CD4-positive, alpha-beta T cell treated with Interleukin-4 for 1 hour (primary cell): ENCODE measurements at places on chromosomes 7 and 10.
A peak's percentile ranks its signal among the peaks of the same experiment; 100 is the strongest.

GRCh38 chr10:110758898-110759297 is 112.8 kb upstream of the PDCD4 start:
- DNase-seq = no peak

GRCh38 chr10:46005383-46005782 is 25.0 kb downstream of the NCOA4 start:
- no peak for DNase-seq

DNA sequence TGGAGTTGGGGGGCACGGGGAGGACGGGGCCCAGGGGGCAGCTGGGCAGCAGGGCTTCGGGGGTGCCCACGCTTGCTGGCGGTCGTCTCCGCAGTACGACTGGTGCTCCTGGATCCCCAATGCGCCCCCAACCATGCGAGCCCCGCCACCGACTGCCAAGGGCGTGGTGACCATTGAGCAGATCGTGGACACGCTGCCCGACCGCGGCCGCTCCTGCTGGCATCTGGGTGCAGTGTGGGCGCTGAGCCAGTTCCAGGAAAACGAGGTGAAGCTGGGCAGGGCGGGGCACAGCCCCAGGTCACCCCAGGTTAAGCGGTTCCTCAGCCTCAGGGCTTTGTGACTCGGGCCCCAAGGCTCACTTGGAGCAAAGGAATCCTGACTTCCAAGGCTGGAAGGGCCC is 70.0 kb downstream of the ALOX5 start:
- DNase-seq = no peak

DNA sequence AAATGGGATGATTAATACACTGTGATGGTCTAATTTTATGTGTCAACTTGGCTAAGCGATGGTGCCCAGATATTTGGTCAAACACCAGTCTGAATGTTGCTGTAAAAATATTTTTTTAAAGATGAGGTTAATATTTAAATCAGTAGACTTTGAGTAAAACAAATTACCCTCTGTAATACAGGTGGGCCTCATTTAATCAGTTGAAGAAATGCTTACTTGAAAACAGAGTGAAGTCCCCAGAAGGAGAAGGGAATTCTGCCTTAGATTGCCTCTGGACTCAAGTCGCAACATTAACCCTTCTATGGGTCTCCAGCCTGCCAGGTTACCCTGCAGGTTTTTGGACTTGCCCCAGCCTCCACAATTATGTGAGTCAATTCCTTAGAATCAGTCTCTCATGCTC is 49.8 kb upstream of the AGK start:
- DNase-seq = no peak

DNA sequence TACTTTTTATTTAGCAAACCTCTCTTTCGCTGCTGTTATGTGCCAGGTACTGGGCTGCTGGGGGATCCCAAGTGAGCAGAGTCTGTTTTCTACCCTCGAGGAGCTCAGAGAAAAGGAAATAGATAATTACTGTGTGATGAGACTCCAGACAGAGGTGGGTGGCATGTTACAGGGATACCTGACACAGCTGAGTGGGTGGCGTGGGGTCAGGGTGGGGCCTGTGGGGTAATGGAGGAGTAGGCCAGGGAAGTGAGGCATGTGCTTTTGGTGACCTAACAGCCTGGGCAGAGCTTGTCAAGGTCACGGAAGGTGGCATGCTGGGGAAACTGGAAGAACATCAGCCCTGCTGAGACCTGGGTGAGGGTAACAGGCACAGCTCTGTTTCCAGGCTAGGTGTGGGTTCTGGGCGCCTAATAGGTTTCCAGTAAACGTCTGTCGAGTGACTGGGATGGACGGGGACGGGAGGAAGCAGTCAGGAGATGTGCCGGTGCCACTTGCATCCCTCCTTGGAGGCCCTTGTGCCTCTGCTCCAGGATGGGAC is 36.5 kb upstream of the MMD2 start:
- DNase-seq = no peak

DNA sequence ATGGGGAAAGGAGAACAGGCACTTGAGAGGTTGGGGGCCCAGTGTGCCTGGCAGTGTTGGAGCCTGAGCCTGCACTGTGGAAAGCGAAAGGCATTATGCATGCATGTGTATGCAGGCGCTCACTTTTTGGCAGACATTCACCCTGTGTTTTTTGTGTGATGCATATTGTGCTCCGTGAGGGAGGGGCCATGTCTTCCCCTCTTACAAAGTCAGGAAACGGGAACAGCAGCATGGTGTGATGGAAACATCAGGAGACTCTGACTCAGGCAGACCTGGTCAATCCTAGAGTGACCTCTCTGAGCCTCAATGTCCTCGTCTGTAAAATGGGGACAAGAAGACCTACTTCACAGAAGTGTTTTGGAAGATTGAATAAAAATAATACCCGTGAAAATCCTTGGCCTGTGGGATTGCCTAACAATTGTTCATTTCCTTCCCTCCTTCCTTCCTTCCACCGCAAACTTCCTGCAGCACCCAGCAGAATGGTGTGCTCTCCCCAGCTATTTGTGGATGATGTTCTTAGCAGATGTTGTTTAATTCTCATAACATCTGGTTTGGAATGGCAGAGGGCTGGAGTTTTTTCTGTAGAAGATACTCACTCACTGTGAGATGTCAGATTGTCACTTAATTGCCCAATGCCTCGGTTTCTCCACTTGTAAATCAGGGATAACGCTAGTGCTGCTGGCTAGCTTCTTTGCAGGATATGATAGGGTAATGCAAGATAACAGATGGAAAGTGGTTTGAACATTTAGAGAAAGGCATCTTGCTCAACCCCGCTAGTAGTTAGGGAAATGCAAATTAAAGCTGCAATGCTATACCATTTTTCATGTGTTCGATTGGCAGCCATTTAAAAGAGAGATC is 39.8 kb downstream of the CDH23 start:
- no peak for DNase-seq

DNA sequence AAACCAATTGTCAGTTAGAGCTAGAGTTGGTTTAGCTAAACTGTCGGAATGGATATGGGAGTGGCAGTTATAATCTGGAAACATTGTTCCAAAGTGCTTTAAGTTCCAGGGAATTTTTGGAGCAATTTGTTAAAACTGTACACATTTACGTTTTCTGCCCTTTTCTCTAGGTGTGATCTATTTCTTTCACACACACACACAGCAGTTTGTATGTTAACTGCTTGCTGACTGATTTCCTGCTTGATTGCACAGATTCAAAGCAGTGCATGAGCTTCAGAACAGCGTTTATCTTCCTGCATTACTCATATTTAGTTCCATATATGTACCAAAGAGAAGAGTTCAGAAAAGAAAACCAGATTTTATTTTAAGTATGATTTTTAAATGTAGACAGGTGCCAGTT is 57.9 kb downstream of the MGMT start:
- no peak for DNase-seq

- no peak for DNase-seq
These were observed 78.9 kb downstream of the FOXL3 start for GRCh38 chr7:368651-369475.

DNA sequence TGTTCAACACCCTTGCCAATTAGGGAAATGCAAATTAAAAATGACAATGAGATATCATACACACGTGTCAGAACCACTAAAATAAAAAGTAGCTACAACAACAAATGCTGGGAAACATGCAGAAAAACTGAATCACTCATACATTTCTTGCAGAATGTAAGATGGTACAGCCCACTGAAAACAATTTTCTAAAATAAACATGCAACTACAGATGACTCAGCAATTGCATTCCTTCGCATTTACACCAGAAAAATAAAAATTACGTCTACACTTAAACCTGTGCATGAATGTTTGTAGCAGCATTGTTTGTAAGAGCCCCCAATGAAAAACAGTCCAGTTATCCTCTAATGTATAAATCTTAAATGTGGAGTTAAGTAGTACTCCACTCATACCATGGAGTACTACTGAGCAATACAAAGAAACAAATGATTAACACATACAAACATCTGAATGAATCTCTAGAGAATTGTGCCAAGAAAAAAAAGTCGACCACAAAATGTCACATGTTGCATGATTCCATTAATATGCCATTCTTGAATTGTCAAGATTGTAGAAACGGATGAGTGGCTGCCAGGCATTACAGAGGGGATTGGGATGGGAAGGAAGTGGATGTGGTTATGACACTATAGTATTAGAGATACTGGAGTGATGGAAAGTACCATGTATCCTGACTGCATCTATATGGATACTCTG is 134.6 kb upstream of the NPSR1 start:
- no peak for DNase-seq

DNA sequence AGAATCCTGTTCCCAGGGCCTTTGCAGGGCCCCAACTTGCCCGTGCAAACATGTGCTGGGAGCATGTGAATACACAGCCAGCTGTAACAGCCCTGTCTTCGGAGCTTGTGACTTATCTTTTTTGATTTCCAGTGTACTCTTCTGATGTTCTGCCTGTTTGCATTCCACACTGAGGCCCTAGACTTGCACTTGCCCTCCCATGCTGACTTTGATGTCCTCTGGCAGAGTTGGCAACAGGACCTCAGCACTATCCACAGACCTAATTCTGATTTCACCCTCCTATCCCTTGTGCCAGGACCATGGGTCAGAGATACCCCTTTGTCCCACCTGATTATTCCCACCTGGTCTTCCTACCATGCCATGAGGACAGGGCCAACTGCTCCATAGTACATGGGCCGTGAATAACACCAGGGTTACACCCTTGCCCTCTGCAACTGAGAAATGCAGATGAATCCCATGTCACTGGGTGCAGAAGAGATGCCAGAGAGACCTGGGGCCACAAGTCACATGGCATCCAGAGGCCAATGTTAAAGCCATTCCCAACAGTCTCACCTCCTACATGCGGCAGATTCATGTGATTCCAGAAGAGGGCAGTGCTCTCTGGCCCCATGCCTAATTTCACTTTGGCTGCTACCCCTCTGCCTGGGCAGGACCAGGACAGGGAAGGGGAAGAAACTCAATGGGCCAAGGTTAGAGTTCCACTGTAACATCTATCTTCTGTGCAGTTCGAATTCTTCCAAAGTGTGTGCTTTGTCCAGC is 43.0 kb downstream of the SCRN1 start:
- peak; percentile 36 for DNase-seq
